Stimulated activated CD4-positive, alpha-beta T cell treated with anti-CD3 and anti-CD28 coated beads, TNF-alpha, amount 100 ng/mL, for 24 hours (primary cell): ENCODE measurements at places on chromosomes 2 and 18.

GRCh38 chr2:205706769-205707381 is 24.6 kb downstream of the NRP2 start:
- DNase-seq, result no peak

GRCh38 chr2:223501641-223502040 is 100.5 kb downstream of the SCG2 start:
- DNase-seq, result no peak

DNA sequence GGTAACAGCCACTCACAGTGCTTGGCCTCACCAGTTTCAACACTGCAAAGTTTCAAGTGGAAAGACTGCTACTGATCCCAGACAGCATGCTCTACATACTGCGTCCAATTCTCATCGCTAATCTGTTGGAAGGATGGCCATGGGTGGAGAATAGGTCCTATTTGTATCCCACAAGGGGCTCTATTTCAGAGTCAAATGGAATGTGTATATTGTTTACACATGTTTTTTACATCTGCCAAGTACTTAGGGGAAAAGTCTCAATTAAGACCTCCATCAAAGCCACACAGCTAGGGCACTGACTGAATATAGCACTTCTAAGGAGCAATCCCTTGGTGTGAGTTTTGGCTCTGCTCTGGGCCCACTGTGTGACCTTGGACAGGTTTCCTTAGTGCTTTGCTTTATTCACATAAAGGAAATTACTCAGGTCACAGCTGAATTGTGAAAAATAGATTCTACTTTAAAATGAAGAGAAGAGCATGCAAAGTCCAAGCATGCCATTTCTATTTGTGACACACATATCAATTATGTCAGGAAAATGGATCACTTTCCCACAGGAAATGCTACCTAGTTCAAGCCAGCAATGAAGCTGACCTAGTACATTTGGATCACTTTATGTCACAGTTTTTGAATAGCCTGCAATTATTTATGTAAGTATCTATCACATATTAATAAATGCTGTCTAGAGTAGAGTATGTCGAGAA is 112.9 kb upstream of the STK17B start:
- no peak for DNase-seq

- DNase-seq, result no peak
Observed at GRCh38 chr2:228630786-228631185, 449.3 kb upstream of the SPHKAP start.

DNA sequence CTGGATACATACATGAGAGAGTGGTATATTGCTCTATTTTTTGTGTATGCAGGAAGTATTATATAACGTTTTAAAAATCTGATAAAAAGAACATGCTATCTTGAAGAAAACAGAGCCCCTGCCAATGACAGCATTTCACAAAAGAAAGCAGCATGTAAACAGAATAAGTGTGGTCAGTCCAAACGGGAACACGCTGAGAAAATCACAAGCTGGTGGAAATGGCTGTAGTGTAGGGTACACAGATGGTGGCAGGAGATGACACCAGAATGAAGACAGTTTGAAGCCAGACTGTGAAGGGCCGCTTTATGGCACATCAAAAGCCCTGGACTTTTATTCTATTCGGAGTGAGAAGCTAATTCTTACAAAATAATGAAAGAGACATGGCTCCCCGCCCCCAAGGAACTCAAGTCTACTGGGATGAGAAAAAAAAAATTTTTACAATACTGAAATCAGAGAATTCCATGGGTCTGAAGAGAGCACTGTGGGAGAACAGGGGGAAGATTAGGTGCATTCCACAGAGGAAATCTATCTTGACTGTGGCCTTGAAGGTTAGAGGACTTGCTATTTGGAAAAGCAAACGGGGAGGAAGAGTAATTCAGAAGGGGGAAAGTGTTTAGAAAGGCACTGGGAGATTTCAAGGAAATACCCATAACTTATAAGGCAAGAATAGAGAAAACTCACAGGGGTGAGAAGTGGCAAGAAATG is 217.7 kb upstream of the SMAD7 start:
- no peak for DNase-seq

GRCh38 chr2:70888923-70889715 is 46.6 kb upstream of the ATP6V1B1 start:
- no peak for DNase-seq

DNA sequence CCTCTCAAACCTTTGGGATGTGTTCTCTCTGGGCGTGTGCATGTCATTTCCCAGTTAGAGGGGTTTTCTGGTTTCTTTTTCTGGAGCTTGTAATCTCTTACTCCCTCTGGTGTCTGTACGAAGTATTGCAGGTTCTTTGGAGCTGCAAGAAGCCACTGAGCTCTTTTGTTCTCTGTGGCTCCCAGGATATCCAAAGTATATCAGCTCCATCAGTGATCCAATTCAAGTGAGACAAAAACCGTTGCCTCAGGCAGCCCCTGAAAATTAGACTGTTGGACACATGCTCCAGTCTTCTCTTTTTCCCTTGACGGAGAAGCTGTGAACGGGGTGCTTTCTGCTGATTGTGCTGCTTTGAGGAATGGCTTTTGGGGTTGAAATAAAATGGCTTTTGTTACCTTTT is 59.0 kb upstream of the LDLRAD4 start:
- peak; percentile 6 for DNase-seq

- no peak for DNase-seq
Observed at GRCh38 chr2:183248866-183249567, 124.8 kb downstream of the NUP35 start.

DNA sequence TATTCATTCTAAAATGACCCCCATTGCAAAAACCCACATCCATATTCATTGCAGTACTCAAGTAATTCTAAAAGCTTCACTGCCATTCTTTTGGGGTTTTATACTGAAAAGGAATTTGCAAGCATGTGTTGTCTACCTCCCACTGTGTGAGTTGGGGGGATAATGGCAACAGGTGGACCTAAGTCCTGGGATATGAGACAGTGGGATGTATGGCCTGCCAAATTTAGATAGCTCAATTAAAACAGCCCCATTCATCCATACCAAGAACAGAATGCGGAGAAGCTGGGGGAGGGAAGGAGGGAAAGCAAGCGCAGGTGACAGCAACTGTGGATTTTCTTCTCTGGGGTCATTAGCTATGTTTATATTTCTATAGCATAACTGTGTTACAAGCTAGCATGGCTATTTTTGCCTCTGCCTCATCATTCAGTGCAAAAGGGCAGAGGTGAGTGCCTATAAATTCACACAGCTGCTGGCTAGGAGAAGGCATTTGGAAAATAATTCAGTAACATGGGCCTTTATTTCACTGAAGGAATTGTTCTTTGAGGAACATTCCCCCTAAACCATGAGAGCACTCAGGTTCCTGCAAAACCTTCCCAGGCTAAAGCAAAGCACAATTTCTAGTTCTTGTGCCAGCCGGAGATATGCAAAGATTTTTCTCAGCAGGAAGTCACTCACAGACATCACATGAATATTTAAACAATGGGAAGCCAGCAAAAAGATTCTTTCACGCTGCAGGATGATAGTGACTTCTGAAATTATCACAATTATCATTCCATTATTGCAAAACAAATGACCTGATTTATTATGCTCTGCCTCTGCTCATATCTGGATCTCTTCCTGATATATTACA is 393.9 kb upstream of the ACVR2A start:
- DNase-seq, result no peak

DNA sequence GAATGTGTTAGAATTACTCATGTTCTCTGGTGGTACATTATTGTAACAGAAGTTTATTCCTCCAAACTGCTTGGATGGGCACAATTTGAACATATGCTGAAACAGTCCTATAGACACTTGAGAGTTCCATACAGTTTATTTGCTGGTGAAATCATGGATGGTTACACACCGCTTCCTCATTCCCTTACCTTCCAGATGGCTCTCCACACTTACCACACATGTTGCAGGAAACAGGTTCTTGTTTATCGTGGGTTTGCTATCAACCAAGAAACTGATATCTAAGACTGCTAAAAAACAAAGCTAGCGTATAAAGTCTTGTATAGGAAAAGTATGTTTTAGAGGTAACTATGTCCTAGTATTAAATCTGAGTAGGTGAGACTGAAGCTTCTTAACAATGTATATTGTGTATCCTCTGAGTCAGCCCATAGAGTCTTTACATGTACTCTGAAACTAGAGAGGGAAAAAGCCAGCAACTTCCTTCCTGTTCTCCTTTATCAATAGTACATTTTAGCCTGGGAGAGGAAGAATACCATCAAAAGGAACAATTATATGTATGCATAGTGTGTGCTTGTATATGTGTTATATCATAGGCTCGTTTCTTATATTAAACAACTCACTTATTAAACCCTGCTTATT is 313.1 kb downstream of the PLCL1 start:
- no peak for DNase-seq

DNA sequence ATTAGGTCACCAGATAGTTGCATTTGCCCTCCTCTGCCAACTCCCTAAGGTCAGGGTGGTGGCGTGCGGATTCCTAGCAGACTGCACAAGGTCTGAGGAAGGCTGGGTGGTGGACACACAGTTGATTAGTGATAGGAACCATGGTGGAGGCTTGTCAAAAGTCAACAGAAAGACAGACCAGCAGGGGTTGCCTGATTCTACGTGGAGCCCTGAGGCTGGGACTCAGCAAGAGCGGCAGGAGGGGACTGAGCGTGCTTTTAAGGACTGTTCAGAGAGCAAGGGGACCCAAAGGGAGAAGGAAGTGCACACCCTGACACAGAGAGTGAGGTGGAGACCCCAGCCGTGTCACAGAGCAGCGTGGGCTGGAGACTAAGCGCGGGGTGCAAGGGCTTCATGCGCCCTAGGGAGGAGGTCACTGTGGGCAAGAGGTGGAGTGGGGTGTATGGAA is 513.2 kb downstream of the RNF144A start:
- no peak for DNase-seq

- no peak for DNase-seq
Observed at GRCh38 chr2:68388358-68388757, 23.3 kb downstream of the PLEK start.

- no peak for DNase-seq
Observed at GRCh38 chr2:137937778-137938177, 26.5 kb upstream of the HNMT start.

DNA sequence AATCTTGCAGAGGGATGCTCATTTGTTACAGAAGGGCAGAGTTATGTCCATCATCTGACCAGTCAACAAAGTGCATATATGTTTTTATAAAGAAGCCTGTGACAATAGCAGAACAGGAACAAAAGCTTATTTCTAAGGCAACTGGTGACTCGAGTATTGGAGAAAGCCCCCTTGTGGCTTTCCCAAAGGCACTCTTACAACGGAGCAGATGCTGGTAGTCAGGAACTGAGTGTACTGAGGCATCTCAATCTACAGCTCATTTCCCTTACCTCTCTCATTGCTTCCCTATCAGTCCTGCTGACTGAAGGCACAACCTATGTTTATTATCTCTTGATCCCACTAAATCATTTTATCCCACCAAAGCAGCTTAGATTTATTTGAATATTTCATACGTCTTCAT is 557.1 kb upstream of the CHAC2 start:
- no peak for DNase-seq

DNA sequence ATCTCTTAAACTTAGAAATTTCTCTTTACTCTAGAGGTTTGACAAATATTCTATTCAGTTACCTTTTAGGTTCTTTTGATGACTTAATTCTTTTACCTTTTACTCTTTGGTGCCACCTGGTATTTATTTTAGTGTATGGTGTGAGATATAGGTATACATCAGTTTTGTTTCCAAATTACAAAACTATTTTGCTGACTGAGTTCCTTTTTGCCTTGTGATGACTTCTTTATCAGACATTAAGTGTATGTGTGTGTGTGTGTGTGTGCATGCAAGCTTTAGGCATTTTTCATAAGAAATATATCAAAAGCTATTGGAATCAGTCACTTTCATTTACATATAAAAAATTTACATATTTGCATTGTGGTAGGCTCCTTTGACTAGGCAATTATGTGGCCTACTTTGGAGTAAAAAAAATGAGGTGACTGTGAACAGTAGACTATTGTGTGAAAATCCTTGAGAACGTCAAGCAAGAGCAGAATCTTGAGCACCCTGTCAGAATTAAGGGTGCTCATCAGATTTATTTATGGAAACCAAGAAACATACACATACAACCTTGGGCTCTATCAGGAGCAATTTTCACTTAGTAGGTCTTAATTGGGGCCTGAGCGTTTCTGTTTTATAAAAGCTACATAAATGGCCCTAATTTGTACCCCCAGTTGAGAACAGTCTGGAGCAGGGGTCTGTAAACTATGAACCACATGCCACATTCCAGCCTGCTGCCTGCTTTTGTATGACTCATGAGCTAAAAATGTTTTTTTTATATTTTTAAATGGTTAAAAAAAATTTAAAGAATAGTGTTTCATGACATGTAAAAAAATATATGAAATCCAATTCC is 415.9 kb downstream of the SLC4A3 start:
- DNase-seq, result no peak

GRCh38 chr2:85763831-85764230 is 10.0 kb downstream of the ATOH8 start:
- no peak for DNase-seq

DNA sequence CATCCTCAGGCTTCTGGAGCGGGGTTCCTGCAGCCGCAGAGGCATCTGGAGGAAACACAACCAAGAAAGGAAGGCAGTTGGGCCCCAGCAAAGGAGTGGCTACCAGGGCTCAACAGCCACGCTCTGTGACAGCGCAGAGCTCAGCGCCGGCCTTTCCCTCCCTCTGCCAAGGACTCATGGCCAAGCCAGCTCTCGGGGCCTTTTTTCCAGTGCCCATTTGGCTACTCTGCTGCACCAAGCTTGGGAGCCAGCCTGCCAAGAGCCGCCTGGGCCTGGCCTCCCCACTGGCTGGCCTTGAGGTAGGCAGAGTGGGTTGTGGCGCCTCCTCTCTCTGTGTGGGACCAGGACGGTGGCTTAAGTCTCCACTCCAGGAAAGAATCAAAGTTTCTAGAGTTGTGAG is 7.2 kb upstream of the CCDC74A start:
- no peak for DNase-seq

- no peak for DNase-seq
Observed at GRCh38 chr2:203886661-203887151, 19.1 kb downstream of the CTLA4 start.

GRCh38 chr2:102241616-102242305 is 54.9 kb downstream of the IL1RL2 start:
- DNase-seq, result no peak

DNA sequence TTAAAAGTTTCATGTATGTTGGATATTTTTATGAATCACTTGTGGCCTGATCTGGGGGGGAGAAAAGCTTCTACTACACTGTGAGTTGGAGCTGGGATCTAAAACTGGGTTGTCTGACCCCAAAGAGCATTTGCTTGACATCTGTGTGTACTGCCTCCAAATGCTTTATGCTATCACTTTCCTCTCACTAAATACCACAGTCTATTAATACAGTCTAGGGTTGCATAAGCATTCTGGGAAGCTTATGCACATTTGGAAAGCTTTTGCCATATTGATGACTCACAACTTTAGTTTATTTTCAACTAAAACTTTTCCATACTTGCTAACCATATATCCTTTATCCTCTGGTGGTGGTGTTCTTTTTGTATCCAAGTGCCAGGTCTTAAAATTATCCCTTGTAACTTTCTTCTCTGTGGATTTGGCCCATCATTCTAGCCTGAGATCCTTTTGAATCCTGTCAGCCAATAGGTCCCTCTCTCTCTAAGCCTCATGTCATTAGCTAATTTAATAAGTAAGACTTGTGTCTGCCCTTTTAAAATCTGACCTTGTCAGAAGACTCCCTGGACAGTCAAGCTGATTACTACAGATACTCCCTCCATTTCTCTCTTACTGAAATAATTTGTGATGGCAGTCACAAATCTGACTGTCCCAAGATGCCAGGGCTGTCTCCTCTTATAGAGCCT is 72.7 kb downstream of the NXPH2 start:
- no peak for DNase-seq
